ENCODE measurements at places on chromosomes 2 and 18.

DNA sequence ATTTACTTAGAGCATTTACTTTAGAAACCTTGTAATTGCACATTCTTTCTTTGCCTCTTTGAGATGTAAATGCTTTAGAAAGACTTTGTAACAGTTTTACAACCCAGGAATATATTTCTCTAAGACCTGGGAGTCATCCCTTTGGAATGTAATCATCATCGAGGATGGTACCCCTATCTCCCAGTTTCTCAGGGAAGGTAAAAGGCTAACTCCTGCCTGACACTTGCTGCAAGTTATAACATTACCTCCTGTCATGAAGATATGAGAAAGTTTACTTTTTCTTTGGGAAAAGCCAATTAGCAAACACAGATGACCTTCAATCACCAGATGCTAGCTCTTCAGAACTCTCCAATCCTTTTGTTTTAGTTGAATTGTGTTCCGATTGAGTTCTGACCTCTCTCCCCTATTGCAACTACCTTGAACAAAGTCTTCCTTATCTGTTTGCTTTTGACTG, 420.3 kb upstream of the FSIP2 start:
- DNase-seq: no peak

GRCh38 chr2:227761740-227762476, 16.2 kb downstream of the SCYGR8 start:
- no peak for DNase-seq

GRCh38 chr2:30393510-30393909, 53.5 kb upstream of the LCLAT1 start:
- DNase-seq: no peak

DNA sequence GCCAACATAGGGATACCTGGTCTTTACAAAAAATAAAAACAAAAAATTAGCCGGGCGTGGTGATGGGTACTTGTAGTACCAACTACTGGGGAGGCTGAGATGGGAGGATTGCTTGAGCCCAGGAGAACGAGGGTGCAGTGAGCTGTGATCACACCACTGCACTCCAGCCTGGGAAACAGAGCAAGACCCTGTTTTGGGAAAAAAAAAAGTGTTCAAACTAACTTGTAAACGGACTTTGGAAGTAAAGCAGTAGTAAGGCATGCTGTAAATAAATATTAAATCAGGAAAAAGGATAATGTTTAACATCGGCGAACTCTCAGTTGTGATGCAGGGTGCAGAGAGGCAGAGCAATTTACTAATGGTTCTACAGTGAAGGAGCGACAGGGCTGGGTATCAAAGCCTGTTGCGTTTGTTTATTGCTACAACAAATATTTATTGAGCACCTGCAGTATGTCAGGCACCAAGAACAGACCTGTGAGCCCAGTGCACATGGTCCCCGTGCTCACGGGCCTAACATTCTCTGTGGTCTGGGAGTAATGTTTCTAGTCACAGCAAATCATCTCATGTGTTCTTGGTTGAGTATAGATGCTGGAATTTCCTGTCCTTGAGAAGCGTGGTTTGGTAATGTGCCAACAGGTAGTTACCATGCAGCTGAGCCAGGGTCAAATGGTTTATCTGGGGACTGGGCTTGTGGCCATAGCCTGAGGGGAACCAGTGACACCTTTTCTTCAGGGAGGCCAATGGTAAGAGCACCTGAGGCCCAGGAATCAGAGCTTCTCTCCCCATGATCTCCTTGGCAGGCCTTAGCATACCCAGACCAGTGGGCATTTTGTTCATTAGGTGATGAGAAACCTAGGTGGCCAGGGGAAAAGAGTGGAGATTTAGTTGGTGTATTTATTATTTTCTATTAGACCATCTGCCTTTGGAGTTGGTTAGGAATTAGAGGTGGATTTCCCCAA, 27.9 kb upstream of the GREB1 start:
- DNase-seq: no peak

DNA sequence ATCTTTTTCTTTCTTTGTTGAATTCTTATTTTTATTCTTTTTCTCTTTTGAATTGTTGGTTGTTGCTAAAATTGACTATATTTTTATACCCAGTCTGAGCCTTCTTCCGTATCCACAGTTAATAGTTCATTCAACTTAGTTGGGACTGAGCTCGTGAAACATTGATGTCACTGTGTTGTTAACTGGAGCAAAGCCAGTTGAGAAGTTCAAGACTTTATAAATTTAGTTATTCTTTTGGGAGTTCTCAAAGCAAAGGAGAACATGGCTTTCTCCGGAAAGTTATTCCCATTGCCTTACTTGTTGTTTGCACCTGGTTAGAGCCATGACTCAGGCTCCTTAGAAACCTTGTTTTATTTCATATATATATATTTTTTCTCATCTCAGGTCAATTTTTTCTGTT, 8.8 kb downstream of the CTLA4 start:
- no peak for DNase-seq

DNA sequence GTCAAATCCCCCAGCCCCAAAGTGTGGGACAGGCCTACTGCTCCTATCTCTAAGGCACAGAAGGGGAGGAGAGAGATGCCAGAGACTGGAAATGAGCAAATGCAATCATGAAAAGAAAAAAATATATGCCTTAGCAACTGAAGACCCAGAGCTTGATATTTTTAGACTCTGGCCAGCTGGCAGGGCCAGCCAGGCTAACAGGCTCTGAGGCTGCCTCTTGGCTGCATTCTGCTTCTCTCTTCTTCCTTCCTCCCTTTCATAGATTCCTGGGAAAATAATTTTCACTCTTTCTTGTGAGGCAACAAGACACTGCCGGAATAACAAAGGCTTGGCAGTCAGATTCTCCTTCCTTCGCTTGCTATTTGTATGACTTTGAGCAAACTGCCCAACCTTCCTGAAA, 209.1 kb downstream of the RAD51AP2 start:
- DNase-seq: no peak

DNA sequence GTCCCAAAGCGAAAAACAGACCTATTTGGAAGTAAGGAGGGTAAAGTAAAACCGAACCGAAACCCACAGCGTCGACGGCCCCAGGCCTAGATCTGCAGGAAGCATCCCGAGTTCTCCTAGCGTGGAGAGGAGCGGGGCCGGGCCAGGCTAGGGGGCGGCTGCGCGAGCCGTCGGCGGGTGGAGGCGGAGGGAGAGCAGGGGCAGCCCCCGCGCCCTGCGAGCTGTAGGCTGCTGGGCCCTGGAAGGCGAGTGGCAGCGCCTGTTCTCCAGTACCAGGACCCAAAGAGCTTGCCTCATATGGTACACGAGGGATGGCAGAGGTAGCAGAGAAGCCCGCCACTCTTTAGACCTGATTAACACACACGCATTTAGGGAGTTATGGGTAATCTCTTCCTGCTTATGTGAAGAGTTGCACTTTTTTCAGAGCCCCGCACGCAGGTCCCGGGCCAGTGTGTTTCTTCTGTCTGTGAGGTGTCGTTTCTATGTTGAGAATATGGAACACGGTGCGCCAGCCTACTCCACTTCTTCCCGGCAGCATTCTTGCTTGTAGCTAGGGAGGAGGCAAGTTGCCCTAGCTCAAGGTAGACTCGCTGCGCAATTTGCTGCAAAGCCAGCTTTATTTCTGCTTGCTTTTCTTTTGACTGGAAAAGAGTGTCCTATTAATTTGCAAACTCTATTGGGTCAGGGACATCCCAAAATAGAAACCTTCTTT, 71.1 kb downstream of the ARHGEF33 start:
- no peak for DNase-seq

DNA sequence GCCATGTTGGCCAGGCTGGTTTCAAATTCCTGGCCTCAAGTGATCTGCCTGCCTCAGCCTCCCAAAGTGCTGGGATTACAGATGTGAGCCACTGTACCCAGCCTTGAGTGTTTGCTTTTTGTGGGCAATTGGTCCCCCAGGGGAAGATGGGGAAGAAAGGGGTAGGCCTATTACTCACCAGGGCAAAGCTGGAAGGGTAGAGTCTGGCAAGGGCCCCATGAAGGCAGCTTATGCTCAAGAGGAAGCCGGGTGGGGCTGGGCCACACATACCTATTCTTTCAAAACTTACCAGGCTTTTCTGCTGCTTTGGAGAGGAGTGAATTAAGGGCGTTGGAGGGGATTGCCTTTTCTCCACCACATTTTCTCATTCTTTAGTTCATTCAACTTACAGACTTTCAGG, 24.5 kb upstream of the CD28 start:
- no peak for DNase-seq

DNA sequence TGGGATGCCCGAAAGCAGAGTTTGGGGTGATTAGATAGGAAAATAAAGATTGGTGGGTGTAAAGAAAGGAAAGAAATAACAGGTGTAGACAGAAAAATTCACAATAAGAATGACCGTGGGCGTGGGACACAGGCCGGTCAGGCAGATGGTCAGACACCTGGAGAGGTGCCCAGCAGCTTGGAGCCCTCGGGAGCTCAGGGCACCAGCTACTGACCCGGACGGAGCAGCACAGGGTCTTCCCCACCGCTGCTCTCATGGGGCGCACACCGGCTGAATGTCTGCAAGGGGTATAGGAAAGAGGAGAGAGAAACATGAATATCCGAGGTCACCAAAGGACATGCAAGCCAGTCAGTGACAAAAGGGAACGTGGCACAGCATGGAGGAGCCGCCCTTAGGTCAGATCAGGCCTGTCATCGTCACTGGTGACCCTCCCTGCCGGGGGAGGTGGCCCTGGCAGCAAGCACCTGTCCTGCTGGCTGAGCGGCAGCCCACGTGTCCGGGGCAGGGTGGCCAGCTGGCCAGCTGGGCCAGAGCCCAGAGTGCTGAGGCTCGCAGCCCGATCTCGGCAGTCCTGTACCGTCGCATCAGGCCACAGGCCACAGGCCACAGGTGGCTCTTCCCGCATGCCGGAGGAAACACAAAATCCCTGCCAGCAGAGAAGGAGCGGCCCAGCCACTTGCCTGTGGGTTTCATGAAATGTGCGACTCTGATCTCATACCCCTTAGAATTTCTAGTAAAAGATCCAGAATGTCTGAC, 112.0 kb upstream of the NDUFV2 start:
- DNase-seq: no peak

GRCh38 chr18:52156166-52156565, 183.8 kb upstream of the DCC start:
- no peak for DNase-seq

- no peak for DNase-seq
Observed at GRCh38 chr2:128375454-128375853, 56.8 kb upstream of the HS6ST1 start.
